ENCODE measurements at places on chromosomes 2 and 18.

DNA sequence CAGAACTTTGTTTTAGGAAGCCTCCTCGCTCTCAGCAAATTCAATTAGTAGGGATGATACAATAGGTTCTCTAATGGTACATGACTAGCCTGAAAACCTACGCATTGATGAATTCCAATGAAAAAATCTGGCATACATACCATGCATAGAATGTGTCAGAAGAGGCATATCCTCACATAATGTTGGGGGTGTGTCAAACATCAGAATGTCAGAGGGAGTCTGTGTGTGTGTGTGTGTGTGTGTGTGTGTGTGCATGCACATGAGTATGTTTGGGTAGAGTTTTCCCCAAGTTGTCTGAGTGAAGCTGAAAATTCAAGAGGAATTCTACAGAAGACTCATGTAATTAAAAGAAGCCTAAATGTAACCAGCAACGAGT lies 78.5 kb downstream of the FIGN start:
- DNase-seq, result no peak

DNA sequence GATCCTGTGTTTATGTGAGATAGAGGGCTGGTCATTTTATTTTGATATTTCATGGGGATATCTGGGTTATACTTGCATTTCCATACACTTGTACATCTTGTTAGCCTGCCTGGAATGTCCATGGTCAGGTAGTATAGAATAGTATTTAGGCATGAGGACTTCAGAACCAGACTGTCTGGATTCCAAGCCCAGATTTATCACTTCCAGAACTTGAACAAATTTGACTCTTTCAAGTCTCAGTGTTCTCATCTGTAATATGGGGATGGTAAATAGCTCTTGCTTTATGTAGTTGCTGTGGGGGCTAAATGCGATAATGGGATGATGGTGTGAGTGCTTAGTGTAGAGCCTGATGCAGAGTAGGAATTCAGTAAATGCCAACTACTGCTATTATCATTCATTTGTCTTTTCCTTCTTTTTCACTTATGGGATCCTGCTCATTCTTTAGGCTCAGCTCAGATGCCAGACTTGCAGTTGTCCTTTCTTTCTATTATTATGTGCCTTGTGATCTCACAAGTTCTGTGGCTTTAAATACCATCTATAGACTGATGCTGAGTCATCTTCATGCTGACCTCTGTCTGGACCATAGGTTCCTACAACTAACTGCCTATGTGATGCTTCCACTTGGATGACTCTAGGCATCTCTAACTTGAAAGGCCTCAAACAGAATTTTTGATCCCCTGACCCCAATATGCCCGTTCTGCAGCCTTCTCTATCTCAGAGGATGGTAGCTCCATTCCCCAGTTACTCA lies 67.4 kb downstream of the POLE4 start:
- DNase-seq, result no peak

DNA sequence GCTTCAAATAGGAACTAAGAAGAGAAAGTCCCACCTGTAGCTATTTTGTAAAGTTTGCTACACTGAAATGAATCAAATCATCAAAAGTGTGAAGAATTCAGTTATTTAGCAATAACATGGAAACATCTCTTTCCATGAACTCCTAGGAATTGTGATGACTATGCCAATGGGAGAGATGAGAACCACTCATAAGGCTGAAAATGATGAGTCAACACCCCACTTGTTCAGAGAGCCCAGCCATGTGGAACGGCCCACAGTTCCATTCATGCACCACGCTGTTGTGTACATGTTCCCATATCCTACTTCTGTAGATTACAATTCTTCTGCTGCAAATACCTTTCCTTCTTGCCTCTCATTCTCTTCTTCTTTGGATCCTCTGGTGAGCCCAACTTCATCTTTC lies 645.5 kb upstream of the ID2 start:
- DNase-seq, result no peak

- no peak for DNase-seq
These were observed 126.7 kb downstream of the TPO start for GRCh38 chr2:1539973-1540372.

GRCh38 chr2:126863336-126864015 lies 35.2 kb upstream of the TEX51 start:
- no peak for DNase-seq

DNA sequence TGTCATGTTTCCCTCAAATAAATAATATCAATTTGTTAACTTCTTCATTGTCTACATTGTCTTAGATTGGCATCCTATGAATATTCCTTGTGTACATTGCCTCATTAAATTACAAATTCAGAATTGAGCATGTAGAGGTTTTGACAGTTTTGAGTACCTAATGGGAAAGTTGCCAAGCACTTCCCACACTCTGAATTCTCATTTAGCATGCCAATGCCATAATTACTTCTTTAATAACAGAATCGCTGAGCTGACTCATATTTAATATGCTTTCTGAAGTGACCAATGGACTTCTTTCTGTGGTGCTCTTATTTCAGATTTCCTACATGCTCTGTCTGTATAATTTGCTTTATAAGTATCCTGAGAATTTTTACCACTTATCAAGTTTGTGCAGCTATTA lies 114.4 kb upstream of the NOL4 start:
- DNase-seq, result no peak

- DNase-seq, result no peak
These were observed 80.2 kb downstream of the USP40 start for GRCh38 chr2:233486357-233486756.

DNA sequence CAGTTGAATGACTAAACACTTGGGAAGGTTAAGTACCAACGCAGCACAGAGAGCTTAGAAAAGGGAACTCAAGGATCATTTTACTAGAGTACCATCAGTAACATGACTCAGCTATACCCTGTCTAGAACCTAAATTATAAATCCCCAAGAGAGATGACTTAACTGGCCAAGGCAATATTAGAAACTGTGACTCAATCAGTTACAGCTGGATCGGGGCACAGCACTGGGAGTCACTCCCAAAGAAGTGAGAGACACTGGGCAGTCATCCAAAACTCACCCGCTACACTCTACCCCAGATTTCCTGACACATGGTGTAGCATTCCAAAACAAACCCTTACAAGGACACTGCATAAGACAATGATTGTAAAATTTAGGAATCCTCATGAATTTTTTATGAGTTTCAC lies 17.7 kb downstream of the IWS1 start:
- no peak for DNase-seq

DNA sequence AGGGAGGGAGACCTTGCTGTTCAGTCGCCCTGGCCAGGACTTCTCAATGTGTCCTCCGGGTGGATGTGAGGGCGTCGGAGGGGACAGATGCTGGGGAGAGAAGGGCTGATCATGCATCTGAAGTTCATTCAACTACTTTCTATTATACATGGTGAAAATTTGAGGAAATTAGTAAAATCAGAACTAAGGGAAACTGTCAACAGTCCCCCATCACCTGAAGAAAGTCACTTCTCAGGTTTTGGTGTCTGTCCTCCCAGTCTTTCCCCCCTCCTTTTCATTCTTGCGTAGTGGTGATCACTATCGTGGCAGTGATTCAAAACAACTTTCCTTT lies 17.4 kb upstream of the ACKR3 start:
- no peak for DNase-seq

GRCh38 chr18:2338601-2339000 lies 232.7 kb downstream of the METTL4 start:
- DNase-seq, result no peak

DNA sequence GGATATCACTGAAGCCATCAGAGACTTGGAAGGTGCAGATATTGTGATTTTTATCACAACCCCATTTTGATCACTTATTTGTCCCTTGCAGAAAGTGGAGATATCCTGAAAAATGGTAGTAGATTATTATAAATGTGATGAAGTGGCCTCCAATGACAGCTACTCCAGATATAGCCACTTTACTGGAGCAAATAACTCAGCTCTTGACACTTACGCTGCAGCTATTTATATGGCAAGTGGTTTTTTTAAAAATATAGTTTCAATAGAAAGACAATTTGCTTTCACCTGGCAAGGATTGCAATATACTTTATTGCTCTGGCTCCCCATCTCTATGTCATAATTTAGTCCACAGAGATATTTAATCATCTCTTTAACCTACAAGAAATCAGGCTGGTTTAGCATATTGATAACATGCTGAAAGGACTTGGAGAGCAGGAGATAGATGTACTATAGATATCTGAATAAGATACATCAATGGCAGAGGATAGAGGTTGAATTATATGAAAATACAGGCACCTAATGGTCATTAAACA lies 182.8 kb upstream of the SKOR2 start:
- DNase-seq, result no peak

GRCh38 chr2:209694748-209695147 lies 76.9 kb upstream of the UNC80 start:
- no peak for DNase-seq

DNA sequence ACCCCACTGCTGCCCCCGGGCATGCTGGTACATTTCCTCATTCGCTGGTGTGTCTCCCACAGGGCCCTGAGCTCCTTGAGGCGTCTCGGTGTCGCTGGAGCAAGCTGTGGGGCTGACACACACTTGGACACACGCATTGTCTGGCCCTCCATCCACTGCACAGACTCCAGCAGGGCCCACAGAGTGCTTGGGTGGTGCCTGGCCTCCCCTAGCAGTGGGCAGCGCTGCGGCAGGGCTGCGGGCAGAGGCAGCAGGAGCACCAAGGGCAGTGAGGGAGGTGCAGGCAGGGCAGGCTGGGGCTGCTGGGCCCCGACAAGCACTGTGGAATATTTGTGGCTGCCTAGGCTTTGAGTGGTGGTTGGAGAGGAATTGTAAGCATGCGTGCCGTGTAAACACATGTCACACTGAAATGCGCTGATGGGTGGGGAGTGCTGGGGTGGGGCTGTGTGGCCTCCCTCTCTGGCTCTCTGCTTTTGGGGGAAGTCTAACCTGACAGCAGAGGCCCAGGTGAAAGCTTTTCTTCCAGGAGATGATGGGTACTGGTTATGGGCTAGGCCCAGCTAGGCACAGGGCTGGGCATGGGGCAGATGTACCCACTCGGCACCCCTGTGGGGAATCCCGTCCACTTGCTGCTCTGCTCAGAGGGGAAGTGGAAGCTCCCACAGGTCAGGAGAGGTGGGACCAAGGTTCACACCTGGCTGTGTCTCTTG lies 55.5 kb upstream of the HS6ST1 start:
- DNase-seq, result no peak
